ENCODE measurements at places on chromosomes 4 and X. TPM values are rescaled to one million over a fixed set of nuclear protein-coding genes. Genes with fewer than 3 reads are reported as not detected.

The SPOCK3 gene
- 0.74 TPM for total RNA-seq

The MAGEA9B gene
- not detected for total RNA-seq

The SYTL5 gene
- 1.2 TPM for total RNA-seq

The MAGEA1 gene
- total RNA-seq: not detected

The RTL3 gene
- not detected for total RNA-seq

The SLITRK4 gene
- 3.2 TPM for total RNA-seq

The GPR34 gene
- total RNA-seq: 3.2 TPM

The EIF4E gene
- total RNA-seq: 61.6 TPM

The KIT gene
- 16.7 TPM for total RNA-seq

The PDHA1 gene
- total RNA-seq: 41.0 TPM

GRCh38 chr4:23706972-23707651 lies 182.7 kb downstream of the PPARGC1A start:
- no peak for DNase-seq

DNA sequence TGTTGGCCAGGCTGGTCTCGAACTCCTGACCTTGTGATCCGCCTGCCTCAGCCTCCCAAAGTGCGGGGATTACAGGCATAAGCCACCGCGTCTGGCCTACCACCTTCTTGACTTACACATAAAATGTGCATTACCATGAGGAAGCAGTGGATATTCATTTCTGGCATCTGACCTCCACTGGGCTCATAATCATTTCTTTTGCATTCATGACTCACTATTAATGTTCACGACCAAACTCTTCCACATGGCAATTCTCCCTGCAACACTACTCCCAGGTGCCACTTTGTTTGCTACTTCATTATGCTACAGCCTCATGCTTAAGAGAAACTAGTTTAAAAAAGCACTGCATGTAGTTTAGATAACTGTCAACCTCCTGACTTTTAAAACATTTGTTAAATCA lies 22.7 kb downstream of the RASGEF1B start:
- DNase-seq: no peak

DNA sequence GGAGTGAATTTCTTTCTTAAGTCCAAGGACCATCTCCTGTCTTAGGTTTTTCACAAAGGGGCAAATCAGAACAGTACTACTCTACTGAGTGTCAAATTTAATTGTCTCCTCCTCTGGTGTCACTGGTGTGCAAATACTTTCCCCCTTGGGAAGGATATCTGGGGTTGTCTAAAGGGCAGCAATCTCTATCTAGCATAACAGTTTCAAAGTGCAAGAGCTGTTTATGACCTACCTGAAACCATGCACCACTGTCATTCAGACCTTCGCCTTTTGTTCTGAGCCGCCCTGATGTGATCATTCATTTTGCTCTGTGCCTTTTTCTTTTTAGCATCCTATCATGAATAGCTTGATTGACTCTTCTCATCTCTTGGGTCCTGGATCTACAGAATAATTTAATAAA lies 39.3 kb downstream of the IL1RAPL1 start:
- DNase-seq: no peak

DNA sequence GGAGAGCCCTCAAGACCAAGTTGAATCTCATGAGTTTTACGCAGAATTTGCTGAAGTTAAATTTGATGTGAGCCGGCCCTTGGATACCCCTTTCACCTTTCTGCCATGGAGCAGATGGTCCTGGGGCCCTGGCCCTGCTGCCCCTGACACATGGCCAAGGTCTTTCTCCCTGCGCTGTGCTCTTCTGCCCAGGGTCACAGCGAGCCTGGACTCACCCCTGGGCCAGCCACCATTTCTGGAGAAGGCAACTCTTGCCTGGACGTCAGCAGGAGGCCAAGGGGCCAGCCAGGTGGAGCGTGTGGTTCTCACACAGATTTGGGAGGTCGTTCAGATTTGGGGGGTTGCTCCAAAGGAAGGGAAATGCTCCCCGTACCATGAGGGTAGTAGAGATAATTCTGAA lies 30.0 kb downstream of the PCGF3 start:
- DNase-seq: no peak

DNA sequence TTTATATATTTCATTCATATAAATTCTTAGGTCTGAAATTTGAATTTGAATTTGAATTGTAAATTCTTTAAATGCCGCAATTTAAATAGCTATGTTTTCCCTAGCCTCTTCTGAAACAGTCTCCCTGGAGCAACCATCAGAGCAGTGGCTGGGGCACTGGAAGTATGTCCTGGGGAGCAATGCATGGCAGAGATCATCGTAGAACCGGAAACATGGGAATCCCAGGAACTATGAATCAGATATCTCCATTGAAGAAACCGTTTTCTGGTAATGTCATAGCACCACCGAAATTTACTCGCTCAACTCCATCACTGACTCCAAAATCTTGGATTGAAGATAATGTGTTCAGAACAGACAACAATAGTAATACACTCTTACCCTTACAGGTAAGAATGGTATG lies 4.9 kb downstream of the CPEB2 start:
- no peak for DNase-seq

- no peak for DNase-seq
Observed at GRCh38 chr4:61320631-61321030, 120.5 kb downstream of the ADGRL3 start.

- no peak for DNase-seq
Observed at GRCh38 chr4:150582146-150582872, at the start of gene MAB21L2. Gene MAB21L2, plus strand, starts transcription at chr4:150582151. Its CDS starts 879 bp downstream, at chr4:150583030.
